ENCODE measurements at places on chromosomes 7 and 10.
A peak's percentile ranks its signal among the peaks of the same experiment; 100 is the strongest.

DNA sequence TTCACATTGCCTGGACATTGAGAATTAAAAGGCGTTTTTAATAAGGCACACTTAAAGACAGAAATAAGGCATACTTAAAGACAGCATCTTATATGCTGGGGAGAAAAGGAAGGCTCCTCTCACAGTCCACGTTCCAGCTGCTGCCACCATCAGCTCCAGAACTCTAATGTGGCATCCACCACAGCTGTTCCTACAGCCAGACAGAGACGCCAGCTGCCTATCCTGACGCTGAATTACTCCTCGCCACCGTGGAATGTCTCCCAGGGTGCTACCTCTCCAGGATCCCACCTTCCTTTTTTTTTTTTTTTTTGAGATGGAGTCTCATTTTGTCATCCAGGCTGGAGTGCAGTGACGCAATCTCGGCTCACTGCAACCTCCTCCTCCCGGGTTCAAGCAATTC, 30.8 kb downstream of the SLC37A3 start:
- no peak for DNase-seq

- no peak for DNase-seq
These were observed 345.1 kb downstream of the RNLS start for GRCh38 chr10:88237896-88238614.

- no peak for DNase-seq
These were observed 41.5 kb downstream of the KLRG2 start for GRCh38 chr7:139441961-139442360.

DNA sequence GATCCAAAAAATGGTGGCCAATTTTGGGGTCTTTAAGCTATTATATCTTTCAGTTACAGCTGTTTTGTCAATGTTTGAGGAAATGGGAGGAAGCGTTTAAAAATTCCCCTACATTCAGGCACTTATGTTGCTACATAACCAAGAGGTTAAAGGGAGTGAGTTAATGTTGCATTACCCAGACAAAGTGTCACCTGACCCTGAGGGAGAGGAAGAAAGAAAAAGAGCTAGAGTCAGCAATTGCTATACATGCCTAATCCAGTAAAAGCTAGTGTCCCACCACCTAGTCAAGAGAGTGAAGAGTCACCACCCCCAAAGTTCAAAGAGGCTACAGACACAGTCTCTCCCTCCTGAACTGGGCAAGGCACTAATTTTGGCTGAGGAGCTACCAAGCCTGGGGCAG, 69.5 kb upstream of the ZNF92 start:
- no peak for DNase-seq

- no peak for DNase-seq
These were observed 131.3 kb downstream of the GLI3 start for GRCh38 chr7:42105554-42106358.

- DNase-seq = no peak
These were observed 34.8 kb downstream of the SVOPL start for GRCh38 chr7:138666385-138666784.

GRCh38 chr10:103696411-103697145, 158.8 kb downstream of the SH3PXD2A start:
- peak; percentile 63 for DNase-seq

DNA sequence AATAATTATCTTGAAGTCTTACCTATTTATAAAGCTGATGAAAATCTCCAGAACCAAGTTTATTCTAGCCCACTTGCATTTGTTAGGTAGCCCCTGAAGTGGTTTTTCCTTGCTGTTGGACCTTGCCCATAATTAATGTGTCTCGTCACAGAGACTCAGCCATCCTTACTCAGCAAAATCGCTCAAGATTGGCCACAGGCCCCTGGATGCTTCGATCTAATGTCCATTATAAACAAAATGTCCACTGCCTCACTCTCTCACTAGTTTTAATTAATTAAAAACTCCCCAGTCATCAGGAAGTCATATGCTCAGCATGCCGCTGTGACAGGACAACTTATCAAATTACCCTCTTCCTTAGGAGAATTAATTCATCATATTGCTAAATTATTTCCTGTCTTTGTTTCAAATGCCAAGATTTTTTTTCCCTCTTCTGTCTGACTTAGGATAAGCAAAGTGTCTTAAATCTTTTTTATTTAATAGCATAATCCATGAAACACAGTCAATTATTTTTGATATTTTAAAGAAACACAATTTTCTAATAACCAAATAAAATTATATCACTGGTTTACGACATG, 126.8 kb upstream of the PCLO start:
- no peak for DNase-seq

- no peak for DNase-seq
These were observed 278.4 kb upstream of the SEMA3C start for GRCh38 chr7:81197266-81197665.

DNA sequence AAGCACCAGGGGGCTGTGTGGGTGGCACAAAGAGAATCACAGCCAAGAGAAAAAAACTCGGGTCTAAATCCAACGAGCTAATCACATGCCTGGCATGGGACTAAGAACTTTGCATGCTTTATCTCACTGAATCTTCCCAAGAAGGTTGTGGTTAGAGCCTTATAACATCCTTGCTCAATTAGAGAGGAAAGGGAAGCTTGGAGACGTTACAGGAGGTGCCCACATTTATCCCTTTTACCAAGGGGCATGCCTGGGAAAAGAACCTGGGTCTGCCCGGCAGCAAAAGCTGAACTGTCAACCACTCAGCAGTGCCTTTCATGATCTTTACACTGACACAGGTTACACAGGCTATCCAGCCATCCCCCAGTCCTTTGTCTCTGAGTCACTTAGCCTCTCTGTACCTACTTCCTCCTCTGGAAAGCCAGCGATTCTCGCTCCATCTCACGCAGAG, 190.1 kb downstream of the PRPF18 start:
- DNase-seq = no peak

DNA sequence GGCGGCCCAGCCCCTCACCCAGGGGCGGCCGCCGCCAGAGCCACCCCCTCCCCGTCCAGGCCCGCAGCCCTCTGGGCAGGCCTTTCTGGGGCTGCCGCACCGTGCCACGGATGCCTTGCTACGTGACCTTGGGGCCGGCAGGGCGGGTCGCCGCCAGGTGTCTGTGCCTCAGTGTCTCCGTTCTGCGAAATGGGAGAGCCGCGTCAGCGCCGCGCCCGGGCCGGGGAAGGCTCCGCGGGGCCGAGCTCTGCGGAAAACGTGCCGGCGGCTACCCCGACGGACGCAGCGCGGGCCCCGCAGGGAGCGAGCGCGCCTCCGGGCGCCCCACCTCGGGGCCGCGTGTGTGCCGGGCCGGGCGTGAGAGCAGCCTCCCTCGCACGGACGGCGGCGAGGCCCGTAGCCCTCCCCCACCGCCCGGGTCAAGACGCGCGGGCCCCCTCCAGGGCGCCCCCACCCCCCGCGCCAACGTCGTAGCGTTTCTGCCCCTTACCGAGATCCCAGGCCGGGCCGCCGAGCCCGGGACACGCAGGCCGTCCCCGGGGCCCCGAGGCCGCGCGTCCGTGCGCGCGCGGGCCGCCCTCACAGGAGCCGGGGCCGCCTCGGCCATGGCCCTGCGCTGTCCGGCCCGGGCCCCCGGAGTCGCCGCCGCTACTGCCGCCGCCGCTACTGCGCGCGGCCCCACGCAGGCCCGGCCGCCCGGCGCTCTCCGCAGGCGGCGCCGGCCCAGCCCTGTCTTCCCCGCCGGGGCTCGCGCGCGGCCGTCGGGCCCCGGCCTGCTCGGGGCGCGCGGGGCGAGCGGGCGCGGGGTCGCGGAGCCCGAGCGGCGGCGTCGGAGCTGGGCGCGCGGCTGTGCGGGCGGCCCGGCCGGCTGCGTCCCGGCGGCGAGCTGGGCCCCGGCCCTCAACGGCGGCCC, 1.1 kb downstream of the ZNF777 start:
- DNase-seq = no peak

- no peak for DNase-seq
These were observed 34.0 kb downstream of the MYO1G start for GRCh38 chr7:44944821-44945220.

DNA sequence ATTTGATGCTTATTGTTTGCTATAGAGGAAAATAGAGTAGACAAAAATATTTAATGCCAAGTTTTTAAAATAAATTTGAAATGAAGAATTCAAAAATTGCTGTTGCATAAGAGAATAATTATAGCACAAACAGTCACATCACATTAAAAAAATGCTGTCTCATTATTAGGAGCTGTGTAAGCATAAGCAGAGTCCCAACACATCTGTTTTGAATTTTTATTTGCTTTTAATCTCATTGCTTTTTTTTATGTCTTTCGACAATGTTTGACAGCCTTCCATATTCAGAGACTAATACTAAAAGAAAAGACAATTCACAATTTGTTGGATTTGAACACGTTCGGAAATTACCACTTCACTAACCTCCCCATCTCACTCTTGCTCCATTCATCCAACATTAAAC, 143.5 kb downstream of the TFPI2 start:
- no peak for DNase-seq
